ENCODE measurements at places on chromosomes 5 and 9.

DNA sequence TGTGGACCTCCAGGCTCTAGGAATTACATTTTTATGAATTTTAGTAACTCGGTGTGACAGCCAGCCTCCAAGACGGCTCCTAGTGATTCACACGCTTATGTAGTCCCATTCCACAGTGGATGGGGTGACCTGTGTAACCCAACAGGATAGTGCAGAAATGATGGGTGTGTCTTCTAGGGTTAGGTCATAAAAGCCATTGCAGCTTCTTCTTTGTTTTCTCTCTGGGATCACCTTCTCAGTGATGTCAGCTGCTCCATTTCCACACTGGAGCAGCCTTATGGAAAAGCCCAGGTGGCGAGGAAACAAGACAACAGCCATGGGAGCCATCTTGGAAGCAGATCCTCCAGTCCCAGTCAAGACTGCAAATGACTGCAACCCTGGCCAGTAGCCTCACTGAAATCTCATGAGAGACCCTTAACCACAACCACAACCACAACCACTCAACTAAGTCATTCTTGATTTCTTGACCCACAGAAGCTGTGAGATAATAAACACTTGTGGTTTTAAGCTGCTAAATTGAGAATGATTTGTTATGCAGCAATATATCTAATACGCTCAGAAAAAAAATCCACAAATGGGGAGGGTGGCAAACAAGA lies 5.1 kb upstream of the GNPDA1 start:
- DNase-seq = no peak

GRCh38 chr9:119167267-119167666 lies 202.0 kb downstream of the BRINP1 start:
- DNase-seq = no peak

GRCh38 chr5:68216245-68217046 lies 890 bp downstream of the PIK3R1 start:
- peak; percentile 48 for DNase-seq

DNA sequence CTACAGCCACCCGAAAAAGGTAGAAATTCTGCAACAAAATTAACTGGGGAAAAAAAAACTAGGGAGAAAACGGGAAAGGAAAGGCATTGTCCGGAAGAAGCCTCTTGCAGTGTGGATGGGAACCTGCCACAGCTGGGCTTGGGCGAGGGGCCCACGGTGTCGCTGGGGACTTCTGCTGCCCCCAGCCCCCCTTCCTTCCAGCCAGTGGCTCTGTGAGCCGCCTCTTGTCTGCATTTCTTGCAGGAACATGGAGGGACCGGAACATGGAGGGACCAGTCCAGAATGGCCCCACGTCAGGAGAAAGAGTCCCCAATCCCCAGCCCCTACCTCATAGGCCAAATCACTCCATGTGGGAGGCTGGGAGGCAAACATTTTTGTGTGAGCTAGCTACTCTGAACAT lies 36.9 kb upstream of the EXOC3 start:
- no peak for DNase-seq

GRCh38 chr5:23473915-23474314 lies 33.5 kb upstream of the PRDM9 start:
- DNase-seq = no peak

GRCh38 chr5:143065185-143065965 lies 295.2 kb downstream of the ARHGAP26 start:
- no peak for DNase-seq

GRCh38 chr5:40540301-40540700 lies 139.4 kb upstream of the PTGER4 start:
- no peak for DNase-seq

- DNase-seq = no peak
These were observed 276.0 kb upstream of the RGMB start for GRCh38 chr5:98497418-98497817.

DNA sequence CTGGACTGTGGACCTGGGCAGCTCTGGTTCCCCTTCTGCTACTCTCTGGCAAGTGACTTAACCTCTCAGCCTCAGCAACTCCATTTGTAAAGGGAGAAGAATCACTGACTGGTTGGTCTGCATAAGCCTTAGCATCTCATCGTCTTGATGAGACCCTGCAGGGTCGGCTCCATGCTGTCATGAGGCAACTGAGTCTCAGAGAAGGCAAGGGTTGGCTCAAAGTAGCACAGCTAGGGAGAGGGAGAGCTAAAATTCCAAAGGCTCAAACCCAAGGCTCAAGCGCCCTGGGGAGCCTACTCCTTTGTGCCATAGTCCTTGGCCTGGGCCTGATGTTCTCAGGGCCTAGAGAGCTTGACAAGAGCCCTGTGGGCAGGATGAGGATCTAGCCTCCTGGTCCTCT lies 4.5 kb downstream of the FGFR4 start:
- no peak for DNase-seq

DNA sequence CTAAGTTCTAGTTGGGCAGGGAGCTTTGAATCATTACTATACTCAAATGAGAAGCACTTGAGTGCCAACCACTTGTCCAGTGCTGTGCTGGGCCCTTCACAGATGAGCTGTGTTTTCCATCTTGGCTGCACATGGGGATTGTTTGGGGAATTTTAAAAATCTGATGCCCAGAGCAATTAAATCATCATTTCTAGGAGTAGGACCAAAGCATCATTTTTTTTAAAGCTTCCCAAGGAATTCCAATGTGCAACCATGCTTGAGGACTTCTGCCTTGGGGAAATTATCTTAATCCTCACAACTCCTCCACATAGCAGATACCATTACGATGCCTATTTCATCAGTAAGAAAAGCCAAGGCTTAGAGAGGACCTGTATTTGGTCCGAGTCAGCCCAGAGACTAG lies 131.4 kb downstream of the TMEM174 start:
- DNase-seq = no peak

Data from mammary epithelial cell (primary cell).